OCI-LY7 (cell line): ENCODE measurements at places on chromosomes 13 and 19. TPM values are rescaled to one million over a fixed set of nuclear protein-coding genes. Genes with fewer than 3 reads are reported as not detected.

The IZUMO2 gene
- total RNA-seq = not detected in 2 replicates

The KLHL1 gene
- not detected in 2 replicates for total RNA-seq

The RHPN2 gene
- 5.0 and 6.4 TPM in 2 replicates for total RNA-seq

The CHST8 gene
- total RNA-seq = not detected in 2 replicates
